ENCODE measurements at places on chromosomes 3 and 15.

DNA sequence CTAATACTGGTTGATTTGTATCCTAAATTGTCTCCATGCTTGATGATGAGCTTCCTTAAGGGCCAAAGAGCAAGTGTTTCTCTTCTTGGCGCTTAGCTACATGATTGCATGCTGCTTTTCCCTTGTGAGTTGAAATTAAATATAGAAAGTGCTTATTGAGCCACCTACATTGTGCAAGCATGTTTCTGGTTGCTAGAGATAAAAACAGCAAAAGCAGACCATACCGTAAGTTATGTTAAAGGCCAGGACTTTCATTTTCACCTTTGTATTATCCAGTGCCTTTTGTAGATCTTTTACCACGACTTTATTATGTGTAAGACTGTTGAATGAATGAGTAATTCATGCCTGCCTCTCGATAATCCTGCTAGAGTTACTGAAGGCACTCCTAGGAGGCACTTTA, 41.9 kb upstream of the CCNB2 start:
- DNase-seq = no peak

- peak; percentile 38 for DNase-seq
Measured at GRCh38 chr3:107524841-107525643, 2.3 kb downstream of the BBX start.

DNA sequence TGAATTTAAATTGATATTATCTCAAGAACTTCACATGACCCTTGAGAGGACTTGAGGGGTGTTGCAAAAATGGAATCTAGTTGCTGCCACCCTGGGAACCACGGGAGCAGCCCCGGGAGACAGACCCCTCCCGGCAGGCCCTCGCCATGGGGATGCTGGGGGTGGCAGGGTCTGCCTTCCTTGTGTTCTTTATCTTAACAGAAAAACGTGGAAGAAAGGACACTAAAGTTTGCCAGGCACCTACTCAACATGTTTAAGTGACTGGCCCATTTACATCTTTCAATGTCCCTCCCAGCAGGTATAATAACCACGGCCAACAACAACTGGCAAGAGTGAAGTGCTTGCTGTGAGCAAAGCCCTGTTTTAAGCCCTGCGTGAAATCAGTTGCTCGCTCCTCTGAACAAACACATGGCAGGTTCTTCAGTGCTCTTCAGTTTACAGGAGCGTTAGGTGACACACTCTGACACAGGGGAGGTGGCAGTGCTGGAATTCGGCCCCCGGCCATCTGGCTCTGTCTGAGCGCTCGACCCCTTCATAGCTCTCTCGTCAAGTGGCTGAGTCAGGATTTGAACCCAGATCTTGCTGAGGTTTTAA, 112.5 kb downstream of the ASB7 start:
- no peak for DNase-seq

GRCh38 chr3:156299569-156299968, 179.2 kb downstream of the KCNAB1 start:
- no peak for DNase-seq

- DNase-seq = no peak
Measured at GRCh38 chr3:36444909-36445308, 64.6 kb downstream of the STAC start.

GRCh38 chr3:188151438-188151837, 2.5 kb upstream of the LPP start:
- DNase-seq = no peak

DNA sequence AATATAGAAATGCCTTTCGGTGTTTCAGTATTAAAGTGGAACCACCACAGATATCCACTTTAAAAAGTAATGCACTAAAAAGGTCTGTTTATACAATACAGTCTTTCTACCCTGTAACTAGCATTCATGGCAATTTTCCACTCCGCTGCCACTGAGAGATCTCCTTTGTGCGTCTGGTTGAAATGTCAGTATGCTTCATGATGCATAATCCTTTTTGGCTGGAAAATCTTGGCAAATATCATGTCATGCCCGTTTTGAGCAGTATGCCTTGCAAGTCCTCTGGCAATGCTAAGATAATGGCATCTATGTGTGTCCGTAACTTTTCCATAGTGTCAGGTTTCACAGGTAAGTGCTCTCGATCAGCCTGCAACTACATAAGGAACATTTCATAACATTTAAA, 30.8 kb upstream of the ARF4 start:
- DNase-seq = no peak

DNA sequence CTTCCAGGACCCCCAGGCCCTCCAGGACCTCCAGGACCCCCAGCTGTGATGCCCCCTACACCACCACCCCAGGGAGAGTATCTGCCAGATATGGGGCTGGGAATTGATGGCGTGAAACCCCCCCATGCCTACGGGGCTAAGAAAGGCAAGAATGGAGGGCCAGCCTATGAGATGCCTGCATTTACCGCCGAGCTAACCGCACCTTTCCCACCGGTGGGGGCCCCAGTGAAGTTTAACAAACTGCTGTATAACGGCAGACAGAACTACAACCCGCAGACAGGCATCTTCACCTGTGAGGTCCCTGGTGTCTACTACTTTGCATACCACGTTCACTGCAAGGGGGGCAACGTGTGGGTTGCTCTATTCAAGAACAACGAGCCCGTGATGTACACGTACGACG, 22.1 kb upstream of the CMSS1 start:
- DNase-seq = no peak

DNA sequence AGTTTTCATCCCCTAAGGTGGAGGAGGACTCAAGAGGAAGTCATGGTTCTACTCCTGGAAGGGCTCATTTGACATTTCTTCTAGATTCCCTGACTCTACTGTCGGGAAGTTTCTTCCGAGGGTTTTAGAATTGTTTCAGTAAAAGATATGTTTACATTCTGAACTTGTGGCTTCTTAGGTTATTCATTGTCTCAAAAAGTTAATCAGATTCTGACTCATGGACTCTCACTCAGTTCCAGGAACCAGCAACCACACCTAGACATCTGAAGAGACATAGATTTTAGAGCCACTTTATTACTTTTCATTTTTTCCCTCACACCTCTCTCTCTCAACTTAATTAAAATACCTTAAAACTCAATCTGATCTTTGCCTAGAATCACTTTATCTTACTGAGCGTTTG, 862.6 kb downstream of the AGBL1 start:
- no peak for DNase-seq
